ENCODE measurements at places on chromosomes 13 and 19. TPM values are rescaled to one million over a fixed set of nuclear protein-coding genes. Genes with fewer than 3 reads are reported as not detected.

The ADGRE3 gene
- not detected for total RNA-seq

The GIPC3 gene
- 0.23 TPM for total RNA-seq

The ZBTB32 gene
- total RNA-seq = not detected

The DACH1 gene
- total RNA-seq = not detected

The CEACAM7 gene
- total RNA-seq = not detected

The TLE2 gene
- total RNA-seq = 3.0 TPM

The KLK10 gene
- 0.27 TPM for total RNA-seq

The NLRP5 gene
- total RNA-seq = not detected

Measured in A549 treated with RU486 at 1 μM for 4 hours (cell line).